ENCODE measurements at places on chromosomes 12 and 14. TPM values are rescaled to one million over a fixed set of nuclear protein-coding genes. Genes with fewer than 3 reads are reported as not detected.

Gene PLCZ1
- 0.06 TPM for total RNA-seq

Gene TAS2R42
- total RNA-seq, result not detected

Gene LUM
- 1,118 TPM for total RNA-seq

Gene COX14
- total RNA-seq, result 65.3 TPM

Gene VDR
- 6.1 TPM for total RNA-seq

Gene KLRK1
- total RNA-seq, result not detected

Measured in aortic smooth muscle cell (primary cell).